ENCODE measurements at places on chromosomes 11 and 22.

DNA sequence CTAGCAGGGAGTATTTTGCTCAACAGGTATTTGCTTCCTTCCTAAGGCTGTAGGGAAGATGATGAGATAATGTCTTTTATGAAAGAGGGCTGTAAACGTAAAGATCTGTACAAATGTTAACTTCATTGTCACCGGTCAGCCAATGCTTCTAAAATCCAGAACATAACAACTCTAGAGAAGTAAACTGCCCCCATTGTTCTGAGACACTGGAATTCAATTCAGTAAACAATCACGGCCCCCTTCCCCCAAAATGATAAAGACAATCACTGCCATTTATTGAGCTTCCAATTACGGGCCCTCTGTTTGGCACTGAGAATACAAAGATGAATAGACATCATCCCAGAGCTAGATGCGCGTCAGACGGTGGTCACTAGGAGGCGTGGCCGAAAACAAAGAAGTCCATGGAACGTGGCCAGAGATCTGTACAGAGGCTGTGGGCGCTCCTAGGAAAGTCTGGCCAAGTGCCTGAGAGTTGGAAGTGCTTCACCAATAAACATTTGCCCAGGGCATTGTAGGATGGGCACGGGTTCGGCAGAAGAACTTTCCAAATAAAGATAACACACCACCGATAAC lies 576 bp downstream of the TMEM258 start:
- DNase-seq, result peak; percentile 55

DNA sequence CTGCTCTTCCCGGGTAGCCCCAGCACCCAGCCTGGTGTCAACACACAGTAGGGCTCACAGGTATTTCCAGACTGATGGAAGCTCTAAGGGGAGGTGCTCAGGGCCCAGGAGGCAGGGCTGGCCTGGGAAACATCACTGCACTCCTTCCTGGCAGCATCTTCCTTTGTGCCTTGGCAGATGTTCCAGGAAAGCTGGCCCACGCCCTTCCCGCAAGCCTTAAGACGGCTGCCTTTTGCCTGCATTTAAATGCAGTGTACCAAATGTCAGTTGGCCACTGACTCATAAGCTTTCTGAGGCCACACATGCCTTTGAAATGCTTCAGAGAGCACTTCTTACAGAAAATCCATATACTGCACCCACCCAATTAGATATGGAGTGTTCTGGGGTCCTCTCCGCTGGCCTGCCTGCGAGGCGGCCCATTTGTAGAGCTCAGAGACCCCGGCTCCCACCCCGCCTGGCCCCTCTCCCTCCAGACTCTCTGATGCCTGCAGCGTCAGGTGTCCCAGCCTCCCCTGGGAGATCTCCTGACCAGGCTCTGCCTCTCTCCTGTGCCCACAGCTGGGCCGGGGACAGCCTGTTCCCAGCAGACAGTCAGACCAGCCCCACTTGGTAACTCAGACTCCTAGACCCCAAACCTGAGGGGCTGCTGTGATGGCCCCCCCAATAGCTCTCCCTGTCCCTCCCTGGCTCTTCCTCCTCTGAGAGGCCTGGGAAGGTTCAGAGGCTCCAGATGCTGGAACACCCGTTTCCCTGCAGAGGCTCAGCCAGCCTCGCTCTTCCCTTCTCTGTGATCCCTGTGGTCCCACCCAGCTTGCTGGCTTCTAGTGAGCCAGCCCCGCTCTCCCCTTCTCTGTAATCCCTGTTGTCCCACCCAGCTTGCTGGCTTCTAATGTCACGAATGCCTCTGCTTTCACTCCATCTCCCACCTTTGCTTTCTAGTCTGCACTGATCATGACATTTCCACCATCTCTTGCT lies 47.6 kb upstream of the THY1 start:
- no peak for DNase-seq

DNA sequence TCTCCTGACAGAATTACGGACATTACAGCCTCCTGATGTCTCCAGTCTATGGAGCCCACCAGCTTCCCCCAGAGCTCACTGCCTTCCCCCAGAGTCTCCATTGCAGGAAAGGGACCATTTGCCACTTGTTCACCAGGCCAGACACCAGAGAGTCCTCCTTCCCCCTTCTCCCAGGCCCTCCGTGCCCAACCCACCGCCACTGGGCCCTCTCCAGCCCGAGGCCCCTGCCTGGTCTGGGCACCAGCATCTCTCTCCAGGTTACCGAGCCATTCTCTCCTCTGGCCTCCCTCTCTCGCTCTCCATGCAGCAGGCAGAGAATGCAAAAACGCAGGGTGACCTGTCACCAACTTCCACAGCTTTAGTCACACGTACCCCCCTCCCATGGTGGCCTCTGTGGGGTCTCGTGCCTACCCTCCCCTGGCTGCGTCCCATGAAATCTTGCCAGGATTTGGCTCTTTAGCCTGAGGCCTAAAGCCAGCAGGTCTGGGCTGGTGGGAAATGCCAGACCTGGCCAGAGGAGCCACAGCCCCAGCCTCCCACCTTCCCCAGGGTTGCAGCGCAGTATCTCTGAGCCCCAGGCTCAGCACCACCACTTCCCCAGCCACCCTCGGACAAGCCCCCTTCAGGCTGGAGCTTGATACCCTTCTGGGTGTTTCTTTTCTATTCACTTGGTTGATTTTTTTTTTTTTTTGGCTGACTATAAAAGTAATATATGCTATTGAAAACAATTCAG lies 6.8 kb upstream of the SERPINH1 start:
- no peak for DNase-seq

DNA sequence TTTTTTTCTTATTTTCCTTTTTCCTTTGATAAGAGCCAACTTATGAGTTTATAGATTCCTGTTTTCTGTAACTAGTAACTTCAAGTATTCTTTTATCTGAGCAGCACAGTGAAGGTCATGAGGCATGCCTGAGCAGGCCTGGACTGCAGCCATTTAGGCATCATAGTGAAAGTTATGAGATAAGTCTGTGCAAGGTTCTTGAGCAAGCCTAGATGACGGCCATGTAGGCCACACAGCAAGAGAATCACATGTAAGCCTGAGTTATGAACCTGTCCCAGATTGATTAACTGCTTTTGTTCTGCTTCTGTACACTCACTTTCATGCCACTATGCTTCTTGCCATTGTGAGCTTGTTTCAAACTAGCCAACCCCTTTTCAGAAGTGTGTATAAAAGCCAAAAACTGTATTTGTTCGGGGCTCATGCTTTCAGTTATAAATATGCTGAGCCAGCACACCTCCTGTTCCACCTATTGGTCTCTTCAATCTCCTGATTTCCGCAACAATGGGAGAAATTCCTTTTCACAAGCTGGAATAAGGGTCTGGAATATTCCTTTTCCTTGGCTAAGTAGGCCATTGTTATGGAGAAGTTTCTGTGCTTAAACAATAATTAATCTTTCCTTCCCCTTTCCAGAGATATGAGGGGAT lies 745.7 kb downstream of the FAM181B start:
- DNase-seq, result no peak

DNA sequence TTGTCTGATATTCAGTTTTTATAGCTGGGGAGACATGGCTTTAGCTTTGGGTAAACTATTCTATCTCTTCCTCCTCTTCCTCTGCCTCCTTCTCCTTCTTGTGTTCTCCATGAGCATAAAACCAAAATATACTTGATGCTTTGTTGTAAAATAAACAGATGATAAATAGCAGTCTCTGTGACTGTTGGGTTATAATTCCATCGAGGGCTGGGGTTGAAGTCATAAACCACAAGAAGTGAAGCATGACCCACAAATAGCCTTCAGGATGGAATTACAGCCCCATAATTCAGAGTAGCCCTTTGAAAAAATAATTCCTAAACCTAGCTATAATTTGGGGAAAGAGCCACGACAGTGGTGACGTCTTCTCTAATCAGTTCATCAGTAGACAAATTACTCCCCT lies 177.7 kb downstream of the SNX19 start:
- no peak for DNase-seq

DNA sequence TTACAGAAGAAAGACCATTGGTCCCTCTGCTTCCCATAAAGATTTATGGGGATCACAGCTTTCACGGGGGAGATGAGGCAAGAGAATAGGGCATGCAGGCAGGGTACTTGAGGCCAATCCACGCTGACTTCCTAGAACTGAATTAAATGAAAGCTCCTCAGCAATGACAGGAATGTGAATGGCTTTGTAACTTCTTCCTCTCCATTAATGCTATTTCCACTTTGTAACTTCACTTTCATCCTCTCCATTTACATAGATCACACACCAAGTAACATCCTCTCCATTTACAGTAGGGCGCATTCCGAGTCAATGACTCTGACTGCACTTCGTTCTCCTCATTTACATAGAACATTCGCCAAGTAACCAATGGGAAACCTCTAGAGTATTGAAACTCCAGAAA lies 89.8 kb downstream of the PIWIL4 start:
- no peak for DNase-seq

- no peak for DNase-seq
Observed at GRCh38 chr11:114883472-114883871, 205.1 kb downstream of the NXPE2 start.

- no peak for DNase-seq
Observed at GRCh38 chr22:50298266-50298637, 9.2 kb downstream of the PLXNB2 start.

DNA sequence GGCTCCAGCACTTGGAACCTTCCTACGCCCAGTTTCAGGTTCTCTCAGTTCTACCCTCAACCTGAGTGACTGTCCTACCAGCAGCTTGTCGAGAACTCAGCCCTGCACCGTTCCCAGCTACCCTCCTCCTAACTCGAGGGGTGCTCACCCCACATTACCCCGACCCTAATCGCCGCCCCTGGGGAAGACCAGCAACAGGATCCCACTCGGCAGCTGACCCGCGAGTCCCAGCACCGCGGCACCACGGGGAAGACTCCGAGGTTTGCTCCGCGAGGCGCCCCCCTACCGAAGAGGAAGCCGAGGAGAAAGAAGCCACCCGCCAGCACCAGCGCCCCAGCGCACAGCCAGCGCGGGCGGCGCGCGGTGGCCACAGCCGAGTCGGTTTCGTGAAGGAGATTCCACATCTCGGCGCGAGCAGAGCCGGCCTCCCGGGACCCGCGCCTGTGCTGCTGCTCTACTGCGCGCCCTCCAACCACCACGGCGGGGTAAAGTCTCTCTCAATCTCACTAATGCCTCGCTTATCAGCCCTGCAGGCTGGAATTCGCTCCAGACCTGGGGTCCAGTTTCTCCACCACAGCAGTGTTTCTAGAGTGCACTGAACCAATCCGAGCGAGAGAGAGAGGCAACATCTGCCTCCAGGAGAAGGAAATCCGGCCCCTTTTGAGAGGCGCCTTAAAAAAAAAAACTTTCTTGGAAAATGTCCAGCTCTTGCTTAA lies at the start of gene FOLH1:
FOLH1 (minus strand) TSS at position 597 of the 716 bp plus-strand sequence; CDS start at position 404, 193 bp downstream.
- peak; percentile 12 for DNase-seq

GRCh38 chr11:77515483-77515882 lies 41.6 kb upstream of the PAK1 start:
- DNase-seq, result no peak

DNA sequence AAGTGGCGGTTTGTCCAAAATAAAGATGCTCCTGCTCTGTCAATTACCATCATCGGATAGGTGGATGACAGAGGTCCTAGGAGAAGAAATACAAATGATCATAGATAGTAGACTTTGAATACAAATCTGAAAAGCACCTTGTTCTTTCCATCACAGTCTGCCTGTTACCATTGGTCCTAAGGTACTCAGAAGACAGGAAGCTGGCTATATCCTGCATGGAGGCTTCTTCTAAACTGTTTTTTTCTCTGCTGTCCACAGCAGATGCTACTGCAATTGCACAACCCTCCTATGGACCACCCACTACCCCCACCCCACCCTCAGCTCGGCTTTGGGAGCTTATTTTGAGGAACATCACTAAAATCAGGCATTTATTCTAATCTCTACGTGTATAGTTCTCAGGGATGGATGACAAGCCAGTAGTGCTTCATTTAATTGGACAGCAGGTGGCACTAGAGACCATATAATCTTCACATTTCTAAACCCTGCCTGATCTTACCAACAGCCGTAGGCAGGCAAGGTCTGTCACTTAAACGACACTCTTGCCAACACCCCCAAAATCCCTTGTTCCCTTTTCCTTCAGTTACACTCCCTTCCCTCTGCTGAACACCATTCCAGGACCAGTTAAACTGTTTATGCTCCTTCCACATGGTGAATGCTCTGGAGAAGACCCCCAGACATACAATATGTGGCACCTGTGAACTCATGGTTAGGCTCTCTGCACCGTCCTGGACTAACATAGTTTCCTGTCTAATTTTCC lies 6.6 kb upstream of the PTS start:
- DNase-seq, result peak; percentile 45

GRCh38 chr22:49406879-49407587 lies 420.6 kb downstream of the BRD1 start:
- DNase-seq, result no peak

DNA sequence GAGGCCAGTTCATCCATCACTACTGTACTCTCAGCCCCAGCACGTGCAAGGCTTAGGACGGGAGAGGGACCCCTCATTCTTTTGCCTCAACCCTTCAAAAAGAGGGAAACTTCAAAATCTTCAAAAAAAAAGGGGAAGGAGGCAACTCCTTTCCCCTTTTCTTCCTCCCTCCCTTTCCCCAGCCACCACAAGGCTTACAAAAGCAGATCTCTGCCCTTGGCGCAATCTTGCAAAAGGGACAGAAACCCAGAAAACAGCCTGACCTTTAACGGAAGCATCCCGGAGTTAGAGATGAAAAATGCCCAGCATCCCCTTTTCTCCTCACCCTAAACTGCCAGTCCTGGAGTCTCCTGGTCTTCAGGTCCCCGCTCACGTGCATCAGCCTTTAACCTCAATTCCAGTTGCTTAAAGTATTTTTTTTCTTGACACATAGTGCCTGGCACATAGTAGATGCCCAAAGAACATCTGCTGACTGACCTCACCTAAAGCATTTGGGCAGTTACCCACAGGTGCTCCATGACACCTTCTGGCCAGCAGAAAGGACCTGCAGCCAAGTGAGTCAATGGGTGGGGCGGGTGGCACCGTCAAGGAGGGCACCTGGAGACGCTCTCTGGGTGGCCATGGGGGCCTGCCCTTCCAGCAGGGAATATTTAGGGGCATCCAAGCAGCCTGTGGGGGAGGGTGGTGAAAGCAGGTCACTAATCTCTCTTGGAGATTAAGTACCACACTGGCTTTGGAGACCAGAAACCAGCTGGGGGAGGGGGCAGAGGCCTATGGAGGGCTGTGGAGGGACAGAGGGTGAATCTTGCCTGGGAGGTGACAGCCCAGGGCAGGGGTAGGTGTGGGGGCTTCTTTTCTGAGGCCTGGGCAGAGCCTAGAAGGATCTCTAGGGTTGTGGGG lies 16.3 kb downstream of the NECTIN1 start:
- DNase-seq, result peak; percentile 94

- no peak for DNase-seq
Observed at GRCh38 chr11:46490666-46491065, 99.1 kb upstream of the CHRM4 start.
